ENCODE measurements at places on chromosomes 2 and 18.

DNA sequence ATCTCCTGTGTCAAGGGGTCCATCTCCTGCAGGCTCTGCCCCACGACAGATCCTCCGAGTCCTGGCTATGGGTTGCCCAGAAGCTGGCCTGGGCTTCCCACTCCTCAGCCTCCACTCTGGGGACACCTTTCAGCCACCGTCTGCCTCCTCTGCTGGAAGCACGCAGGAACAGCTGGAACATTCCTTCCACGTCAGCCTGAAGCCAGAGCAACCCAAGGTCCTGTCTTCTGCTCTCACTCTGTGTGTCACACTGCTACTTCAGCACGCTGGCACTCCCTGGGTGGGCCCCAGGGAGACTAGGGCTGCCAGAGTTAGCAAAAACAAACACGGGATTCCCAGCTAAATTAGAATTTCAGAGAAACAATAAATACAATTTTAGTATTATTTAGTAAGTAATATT lies 148.8 kb downstream of the HRH4 start:
- DNase-seq = no peak

DNA sequence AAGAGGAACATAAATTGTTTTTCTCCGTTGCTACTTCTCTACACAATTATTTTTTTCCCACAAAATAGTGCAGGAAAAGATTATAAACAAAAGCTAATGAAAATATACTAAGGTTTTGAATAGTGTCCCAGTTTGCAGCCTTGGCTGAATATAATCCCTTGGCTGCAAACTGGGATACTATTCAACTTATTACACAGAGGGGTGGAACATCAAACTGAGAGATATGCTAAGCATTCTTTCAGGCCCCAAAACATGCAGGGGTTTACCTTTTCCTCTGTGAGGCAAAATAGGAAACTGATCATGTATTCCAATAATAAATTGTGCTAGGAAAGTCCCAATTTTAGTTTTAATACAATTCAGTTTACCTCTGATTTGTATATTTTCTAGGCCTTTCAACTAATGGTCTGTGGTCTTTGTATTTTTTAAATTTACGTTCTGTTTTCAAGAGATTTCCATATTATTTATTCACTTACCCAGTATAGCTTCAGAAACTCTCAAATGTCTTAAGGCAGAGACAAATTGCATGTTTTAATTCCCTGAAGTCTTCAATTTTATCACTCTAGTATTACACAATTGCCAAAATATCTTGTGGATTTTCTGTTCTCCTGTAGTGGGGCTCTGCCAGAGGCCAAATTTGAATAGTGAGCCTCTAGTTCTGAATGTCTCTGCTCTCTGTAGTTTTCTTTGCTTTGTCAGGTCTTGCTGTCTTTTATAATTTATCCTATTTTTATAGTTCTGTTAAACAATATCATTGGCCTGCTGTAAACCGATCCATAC lies 63.9 kb downstream of the PPP1R1C start:
- DNase-seq = no peak

- no peak for DNase-seq
Observed at GRCh38 chr18:5840547-5840946, 54.8 kb downstream of the TMEM200C start.

DNA sequence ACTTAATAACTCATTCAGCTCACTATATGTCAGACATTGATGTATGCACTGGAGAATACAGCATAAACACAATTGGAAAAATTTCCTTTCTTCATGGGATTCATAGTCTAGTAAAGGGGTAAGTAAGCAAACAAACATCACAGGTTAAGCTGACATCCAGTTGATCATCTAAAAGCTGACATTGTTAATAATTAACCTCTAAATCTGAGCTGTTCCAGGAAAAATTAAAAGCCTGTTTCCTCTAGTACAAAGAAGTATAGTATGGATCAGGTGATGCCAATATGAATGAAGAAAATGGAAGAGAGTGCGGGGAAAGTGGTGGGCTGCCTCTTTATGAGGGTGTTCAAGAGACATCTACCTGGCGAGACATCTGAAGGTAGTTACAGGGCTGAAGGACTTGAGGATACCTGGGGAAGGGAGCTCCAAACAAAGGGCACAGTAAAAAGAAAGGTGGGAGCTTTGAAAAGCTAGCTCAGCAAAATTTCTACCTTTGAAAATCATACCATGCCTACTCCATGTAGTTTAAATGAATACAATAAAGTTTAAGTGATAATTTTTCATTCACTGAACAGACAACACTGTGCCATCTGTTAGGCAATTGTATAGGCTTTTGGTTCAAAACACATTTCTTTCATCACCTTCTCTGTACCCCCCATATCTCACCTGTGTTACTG lies 619.3 kb downstream of the TRIB2 start:
- no peak for DNase-seq

GRCh38 chr2:72719416-72719815 lies 106.4 kb downstream of the EXOC6B start:
- no peak for DNase-seq

GRCh38 chr2:239928391-239929350 lies 96.5 kb downstream of the NDUFA10 start:
- DNase-seq = no peak
